Stimulated activated CD4-positive, alpha-beta T cell treated with anti-CD3 and anti-CD28 coated beads, Interleukin-4, amount 100 ng/mL, for 4 hours (primary cell): ENCODE measurements at places on chromosomes 3 and 15.

DNA sequence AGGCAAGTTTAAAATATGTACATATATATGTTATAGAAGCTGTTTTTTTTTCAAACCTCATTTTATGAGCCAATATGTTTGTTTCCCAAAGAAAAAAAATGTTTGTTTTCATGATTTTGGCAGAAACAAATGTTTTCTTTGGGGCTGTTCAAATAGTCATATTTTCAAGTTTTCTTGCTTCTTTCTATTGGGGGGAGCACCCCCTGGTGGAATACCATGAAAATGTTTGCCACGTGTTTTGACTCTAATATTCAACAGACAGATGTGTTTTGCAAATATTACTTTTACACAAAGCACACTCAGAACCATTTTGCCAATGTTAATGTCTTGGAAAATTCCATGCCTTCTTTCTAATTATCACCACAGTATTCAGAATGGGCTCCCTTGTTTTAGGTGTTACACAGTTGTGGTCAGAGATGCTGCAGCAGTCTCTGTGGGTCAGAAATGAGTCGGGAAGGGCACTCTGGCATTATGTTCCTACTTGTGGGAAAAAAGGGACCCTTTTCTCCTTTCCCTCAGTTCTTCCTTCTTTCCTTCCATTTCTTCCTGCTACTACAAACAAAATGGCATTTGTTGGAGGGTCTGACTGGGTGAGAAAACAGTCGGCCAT, 817.0 kb downstream of the TUSC7 start:
- DNase-seq: no peak

DNA sequence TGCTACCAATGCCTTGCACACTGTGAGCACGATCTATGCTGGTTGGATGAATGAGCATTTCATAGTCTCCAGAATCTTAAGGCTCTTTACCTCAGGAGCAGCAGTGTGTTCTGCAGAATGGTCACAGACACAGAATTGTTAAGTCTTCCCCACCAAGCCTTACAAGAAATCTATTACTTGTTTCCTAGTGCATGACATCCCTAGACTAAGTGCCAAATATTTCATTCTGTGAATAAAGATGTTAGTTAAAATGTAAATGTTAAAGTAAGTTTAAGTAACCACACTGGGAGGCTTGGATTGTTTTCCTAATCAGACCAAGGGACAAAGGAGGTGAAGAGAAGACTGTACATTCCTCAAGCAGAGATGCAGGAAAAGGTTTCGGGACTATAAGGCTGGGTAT, 4.1 kb upstream of the TNFSF10 start:
- DNase-seq: no peak

DNA sequence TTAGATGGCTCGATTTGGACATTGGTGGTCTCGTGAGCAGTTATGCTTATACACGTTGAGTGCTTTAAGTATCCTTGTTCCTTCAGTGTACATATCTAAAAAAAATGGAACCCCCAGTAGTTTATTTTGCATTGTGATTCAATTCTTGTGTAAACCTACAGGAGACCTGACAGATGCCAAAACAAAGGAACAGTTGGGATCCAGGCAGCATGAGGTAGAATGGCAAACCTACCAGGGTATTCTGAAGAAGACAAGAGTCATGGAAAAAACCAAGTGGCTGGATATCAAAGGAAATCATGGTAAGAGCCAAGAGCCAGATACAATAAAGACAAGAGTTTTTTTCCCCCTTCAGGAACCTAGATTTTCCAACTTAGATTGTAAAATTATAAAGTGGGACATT, 2.0 kb downstream of the TMEM62 start:
- DNase-seq: no peak

DNA sequence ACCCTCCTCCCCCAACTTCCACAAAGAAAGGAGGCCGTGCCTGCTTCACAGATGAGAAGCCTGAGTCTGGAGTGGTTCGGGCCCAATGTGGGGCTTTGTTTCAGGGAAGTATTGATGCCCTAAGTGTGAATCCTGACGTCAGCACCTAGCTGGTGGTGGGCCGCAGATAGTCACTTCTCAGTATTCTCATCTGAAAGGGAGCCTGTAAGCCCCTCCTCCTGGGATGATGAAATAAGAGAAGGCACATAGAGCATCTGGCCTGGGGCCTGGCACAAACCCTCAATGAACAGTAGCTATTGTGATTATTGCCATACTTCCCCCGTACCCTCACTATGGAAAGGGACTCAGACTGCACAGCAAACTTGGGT, 24.8 kb downstream of the LINGO1 start:
- no peak for DNase-seq

GRCh38 chr15:61824291-61824690, 236.0 kb downstream of the VPS13C start:
- DNase-seq: no peak

DNA sequence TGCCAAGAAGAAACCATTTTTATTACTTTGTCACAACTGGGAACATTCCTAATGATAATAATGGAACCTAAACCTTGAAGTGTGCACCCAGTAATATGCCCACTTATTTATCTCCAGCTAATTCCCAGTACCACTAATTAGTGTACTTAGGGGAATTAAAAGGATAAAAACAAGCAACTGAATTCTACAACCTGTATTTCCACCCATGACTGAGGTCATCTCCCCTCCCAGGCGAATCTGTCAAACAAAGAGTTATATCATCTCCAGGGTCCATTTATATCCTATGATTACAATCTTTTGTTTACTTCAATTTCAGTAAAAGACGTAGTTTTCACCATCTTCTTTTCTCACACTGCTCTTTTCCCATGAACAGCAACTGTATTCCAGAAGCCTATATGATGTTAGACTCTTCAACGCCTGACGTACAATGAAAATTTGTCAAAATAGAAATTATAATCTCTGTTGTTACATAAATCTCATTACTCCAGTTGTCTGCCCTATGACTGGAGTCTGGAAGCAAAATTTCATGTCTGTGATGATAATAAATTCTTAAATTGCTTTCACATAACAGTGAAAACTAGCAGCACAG, 177.6 kb downstream of the GOLIM4 start:
- DNase-seq: no peak

DNA sequence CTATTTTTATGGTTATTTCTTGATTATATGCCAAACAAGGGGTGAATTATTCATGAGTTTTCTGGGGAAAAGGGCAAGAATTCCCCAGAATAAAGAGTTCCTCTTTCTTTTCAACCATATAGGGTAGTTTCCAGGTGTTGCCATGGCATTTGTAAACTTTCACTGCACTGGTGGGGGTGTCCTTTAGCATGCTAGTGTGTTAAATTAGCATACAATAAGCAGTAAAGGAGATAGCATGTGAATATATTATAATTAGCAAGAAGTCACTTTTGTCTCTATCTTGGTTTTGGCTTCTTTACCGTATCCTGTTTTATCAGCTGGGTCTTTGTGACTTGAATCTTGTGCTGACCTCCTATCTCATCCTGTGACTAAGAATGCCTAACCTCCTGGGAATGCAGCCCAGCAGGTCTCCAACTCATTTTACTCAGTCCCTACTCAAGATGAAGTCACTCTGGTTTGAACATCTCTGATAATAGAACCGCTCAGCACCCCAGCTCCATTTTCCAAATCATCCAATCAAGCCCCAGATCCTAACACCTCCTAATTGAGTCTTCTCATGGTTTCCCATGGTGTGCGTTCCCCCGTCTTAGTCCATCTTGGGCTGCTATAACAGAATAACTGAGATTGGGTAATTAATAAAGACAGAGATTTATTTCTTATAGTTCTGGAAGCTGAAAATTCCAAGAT, 3.4 kb upstream of the SELENOT start:
- DNase-seq: no peak

DNA sequence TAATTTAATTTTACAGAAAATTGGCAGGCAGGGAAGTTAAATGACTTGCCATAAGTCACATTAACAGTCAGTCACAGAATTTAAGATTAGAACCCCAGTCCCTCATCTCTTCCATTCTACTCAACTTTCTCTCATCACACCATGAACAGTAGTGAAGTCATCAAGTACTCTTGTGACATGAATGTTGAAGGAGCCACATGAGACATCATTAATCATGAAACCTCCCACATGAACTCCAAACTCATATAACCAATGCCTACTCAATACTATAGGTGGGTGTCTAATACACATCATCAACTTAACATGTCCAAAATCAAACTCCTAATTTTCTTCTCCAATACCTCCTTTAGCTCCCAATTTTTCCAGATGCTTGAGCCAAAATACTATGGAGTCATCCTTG, 19.5 kb downstream of the PHC3 start:
- no peak for DNase-seq

- no peak for DNase-seq
These were observed 216.3 kb upstream of the LRTM1 start for GRCh38 chr3:55144015-55144673.

- no peak for DNase-seq
These were observed 76.7 kb downstream of the CBLB start for GRCh38 chr3:105791919-105792786.

DNA sequence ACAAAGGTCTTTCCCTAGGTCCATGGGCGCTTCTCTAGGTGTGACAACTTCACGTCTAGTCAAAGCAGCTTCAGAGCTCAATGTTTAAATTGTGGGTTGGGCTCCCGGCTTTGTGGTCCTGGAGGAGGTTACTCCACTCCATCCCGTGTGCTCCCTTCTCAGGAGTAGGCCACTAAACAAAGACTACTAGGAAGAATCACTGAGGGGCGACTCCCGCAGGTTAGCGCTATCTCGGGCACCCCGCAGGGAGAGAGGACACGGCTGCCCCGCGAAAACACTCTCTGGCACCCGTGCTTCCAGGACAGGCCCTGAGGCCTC, 500 bp downstream of the PARP6 start:
- peak; percentile 9 for DNase-seq

GRCh38 chr15:81295486-81296121, 28.3 kb downstream of the STARD5 start:
- no peak for DNase-seq

- peak; percentile 31 for DNase-seq
These were observed 4.6 kb upstream of the AMOTL2 start for GRCh38 chr3:134378818-134379217.
